Stimulated activated CD4-positive, alpha-beta T cell treated with anti-CD3 and anti-CD28 coated beads, Interleukin-4, amount 100 ng/mL, for 4 hours (primary cell): ENCODE measurements at places on chromosomes 12 and 14.

- DNase-seq: no peak
These were observed 89.3 kb downstream of the FSCB start for GRCh38 chr14:44417809-44418208.

DNA sequence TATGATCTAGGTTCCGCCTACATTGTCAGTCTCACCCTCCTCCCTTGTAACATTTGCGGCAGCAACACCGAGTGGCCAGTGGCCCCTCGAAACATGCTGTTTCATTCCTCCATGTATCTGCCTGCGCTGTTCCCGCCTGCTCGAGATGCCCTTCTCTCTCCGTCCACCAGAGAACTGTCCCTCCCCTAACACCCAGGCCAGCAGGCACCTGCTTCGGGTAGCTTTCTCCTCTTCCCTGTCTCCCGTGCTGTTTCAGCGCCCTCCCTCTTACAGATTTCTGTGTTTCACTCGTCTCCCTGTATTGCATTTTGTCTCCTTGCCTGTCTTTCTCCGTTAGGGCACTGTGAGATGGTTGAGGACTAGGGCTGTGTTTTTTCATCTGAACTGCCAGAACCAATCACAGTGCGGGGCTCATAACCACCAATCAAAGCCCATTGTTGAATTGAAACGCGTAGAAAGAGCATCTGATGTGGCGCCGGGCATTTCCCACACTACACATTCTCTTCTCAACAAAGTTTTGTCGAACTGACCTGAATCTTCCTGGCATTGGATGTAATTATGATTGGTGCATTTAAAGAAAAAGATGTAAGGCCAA is 40.9 kb upstream of the ELK3 start:
- no peak for DNase-seq

- DNase-seq: no peak
These were observed 175.8 kb downstream of the ATP23 start for GRCh38 chr12:58117201-58117600.

GRCh38 chr12:14395074-14395778 is 29.7 kb downstream of the ATF7IP start:
- no peak for DNase-seq

- no peak for DNase-seq
These were observed 28.8 kb downstream of the KLRK1 start for GRCh38 chr12:10361084-10361483.

- DNase-seq: no peak
These were observed 5.1 kb downstream of the ARF6 start for GRCh38 chr14:49897965-49898364.

DNA sequence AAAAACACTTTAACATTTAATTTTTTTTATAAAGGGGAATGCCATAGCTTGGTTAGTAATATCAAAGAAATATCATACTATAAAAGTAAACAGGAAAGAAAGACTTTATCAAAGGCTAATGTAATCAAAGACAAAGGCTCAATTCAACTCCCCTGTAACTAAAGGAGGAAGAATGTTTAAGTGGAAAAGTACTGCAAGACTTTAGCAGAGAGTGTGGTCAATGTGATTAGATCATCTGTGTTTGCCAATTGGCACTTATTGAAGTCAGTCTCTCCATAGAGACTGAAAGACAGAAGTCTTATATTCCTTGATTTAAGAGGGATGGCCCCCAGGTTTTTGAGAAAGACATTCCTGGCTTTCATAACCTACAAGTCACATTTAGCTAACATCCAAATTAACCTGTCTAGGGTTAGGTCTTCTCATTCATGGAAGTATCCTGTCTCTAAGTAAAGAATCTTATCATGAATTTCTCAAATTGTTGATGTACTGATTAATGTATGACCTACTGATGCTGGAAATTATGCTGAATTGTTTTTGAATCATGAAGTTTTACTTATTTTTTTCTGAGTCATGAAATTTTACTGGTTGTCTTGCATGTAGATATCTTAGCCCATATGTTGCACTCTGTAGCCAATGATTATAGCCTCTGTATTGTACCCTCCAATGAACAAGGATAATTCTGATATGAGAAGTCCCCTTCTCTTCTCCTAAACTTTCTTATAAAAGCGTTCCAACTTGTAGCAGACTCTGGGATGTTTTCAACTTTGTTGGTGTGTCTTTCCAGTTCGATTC is 65.4 kb downstream of the ATXN7L3B start:
- DNase-seq: no peak

DNA sequence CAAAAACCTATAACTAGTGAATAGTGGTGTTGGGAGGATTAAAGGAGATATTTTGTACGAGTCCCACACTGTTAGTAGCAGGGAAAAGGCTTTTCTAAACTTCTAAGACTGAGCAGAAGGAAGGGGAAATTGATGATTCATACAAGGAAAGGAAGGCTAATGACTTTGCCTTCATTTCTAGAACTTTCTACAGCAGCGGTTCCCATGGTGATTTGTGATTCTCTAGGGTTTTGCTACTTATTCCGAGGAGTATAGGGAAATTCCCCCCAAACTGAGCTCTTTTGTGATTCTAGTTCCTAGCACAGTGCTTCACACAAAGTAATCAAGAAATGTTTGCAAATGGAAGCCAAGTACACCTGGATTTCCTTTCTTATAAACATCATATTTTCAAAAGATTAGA is 23.8 kb upstream of the PWP1 start:
- no peak for DNase-seq

GRCh38 chr12:45577844-45578399 is 151.6 kb upstream of the ARID2 start:
- DNase-seq: no peak

- no peak for DNase-seq
These were observed 5.1 kb downstream of the GPRC5D start for GRCh38 chr12:12946686-12947355.

DNA sequence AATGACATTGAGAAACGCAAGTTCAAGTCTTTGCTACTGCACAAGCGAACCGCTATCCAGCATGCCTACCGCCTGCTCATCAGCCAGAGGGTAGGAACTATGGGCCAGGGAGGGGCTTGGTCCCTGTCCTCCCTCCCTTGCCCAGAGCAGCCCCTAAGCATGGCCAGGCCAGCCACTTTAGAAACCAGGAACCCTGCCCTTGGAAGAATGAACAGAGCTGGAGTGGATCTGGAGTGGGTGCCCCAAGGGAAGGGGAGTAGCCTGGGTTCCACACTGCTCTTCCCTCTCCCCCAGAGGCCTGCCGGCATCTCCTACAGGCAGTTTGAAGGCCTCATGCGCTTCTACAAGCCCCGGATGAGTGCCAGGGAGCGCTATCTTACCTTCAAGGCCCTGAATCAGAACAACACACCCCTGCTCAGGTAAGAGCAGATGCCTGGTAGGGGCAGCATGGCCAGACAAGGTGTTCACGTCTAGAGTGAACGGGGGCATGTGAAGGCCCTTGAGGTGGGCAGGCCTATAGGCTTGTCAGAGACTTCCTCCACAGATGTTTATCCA is 55.8 kb downstream of the TPCN1 start:
- DNase-seq: no peak

DNA sequence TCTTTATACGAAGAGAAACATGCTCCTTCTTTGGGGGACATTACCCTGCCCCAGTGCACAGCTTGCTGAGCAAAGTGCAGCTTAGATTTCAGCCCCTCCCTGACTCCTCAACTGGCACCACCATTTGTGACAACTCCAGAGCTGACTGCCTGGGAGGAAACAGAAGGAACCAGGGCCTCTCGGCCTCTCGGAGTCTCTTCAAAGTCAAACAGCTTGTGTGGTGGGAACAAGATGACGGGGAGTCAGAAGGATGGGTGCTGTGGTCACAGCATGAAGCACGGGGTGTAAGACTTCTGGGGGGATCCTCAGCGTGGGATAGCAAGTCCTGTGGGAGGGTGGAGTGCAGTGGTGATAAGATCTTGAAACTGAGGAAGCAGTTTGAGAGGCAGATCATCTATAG is 123.5 kb upstream of the BCL2L14 start:
- DNase-seq: no peak

GRCh38 chr12:49170924-49171323 is 18.0 kb downstream of the TUBA1A start:
- DNase-seq: no peak

- DNase-seq: no peak
These were observed 7.1 kb downstream of the PGAM5 start for GRCh38 chr12:132717531-132718387.

- no peak for DNase-seq
These were observed 6.2 kb downstream of the KLHDC2 start for GRCh38 chr14:49774106-49774505.

DNA sequence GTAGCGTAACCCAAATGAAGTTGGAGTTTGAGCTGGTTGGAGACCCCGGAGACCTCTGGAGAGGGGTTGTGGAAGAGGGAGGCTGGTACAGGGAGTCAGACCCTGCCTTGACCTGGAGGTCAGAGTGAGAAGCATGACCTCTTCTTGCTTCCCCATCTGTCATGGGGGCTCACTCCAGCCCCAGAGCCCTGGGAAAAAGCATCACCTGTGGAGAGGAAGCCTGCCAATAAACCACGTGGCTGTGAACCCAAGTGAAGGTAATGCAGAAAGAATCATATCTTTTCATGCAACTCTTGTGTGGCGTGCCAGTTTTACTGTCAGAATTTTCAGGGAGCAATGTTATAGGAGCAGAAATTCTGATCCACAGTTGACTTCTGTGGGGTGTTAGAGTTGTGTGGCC is 178.5 kb upstream of the PRICKLE1 start:
- DNase-seq: no peak

GRCh38 chr14:69002069-69002468 is 23.0 kb upstream of the ACTN1 start:
- DNase-seq: no peak

DNA sequence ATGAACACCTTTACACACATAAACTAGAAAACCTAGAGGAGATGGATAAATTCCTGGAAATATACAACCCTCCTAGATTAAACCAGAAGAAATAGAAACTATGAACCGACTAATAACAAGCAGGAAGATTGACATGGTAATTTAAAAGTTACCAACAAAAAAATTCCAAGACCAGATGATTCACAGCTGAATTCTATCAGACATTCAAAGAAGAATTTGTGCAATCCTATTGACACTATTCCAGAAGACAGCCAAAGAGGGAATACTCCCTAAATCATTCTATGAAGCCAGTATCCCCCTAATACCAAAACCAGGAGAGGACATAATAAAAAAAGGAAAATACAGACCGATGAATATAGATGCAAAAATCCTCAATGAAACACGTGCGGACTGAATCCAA is 102.6 kb upstream of the KRR1 start:
- DNase-seq: no peak

DNA sequence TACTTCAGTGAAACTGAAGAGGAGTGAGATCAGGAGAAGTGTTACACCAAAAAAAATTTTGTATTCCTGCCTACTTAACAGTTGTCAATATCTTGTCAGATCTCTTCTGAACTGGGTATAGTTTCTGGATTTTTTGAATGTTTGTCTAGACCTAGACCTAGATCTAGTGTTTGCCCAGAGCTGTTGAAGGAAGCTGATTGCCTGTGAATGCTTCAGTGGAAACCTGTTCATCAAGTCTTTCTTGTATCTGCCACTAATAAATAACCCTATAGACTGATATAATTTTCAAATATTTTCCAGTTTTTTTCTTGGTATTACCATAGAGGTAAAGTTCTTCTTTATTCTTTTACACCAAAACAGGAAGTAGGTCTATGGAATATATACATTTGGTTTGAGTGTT is 781.5 kb upstream of the FBXO33 start:
- no peak for DNase-seq

DNA sequence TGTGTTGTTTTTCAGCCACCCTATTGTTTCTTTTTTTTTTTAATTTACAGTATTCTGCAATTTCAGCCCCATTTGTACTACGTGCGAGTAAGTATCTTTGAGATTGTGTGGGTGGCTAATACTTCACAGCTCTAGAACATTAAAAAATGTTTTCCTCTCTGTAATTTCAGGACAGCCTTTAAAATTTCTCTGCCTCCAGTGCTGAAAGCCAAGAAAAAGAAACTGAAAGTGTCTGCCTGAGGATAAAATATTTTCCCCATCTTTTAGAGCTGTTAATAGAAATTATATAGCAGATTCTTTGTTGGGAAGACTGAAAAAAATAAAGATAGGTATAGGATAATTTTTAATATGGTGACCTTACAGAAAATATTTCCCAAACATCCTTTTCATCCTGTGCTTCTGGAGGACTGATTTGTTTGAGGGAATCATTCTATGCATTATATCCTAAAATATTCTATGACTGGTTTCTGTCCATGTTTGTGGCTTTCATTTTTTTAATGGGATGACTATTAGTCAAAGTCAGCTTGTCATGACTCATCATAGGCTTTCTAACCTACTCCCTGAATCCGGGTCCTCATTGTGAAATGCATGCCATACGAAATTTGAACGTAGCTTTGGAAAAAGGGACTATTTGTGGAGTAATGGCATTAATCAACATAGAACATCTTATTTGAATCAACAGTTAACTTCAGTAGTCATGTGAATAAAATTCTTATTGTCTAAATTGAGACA is 10.8 kb upstream of the TCTN2 start:
- DNase-seq: no peak

DNA sequence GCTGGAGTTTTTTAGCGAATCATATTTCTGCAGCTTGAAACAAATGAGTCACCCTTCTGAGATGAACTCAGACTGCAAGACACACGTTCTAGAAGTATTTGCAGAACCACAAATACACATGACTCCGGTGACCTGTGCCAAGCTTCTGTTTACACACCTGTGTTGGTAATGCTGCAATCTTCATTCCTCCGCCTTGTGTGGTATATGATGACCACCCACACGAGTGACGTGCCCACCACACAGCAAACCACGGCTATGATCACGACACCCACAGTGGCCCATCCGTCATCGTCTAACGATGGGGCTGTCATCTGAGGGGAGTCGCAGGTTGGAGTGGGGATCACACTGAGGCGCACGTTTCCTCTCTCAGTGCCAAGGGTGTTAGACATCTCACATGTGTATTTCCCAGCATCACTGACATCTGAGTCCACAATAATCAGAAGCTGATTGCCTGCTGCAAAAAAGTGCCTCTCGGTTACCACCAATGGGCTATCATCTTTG is 43.0 kb downstream of the LRIG3 start:
- DNase-seq: no peak

DNA sequence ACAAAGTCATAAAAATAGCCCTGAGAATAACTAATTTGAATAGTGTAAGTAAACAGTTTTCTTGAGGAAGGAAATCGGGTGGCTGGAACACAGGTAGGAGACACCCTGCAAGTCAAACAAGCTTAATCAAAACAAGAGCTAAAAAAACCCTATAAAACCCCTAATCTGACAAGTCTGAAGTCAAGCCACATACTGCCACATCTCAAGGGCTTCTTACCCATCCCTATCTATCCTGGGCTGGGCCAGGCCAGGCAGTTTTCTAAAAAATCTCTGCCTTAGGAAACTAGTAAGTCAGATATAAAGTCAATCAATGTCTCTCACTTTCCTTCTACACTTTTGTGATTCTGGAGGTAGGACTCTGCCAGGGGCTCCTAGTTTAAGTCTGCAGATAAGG is 15.3 kb downstream of the UBE2N start:
- DNase-seq: no peak
